Vein endothelial cell (primary cell): ENCODE measurements at places on chromosomes 12 and 14. TPM values are rescaled to one million over a fixed set of nuclear protein-coding genes. Genes with fewer than 3 reads are reported as not detected.

PAPLN gene
- total RNA-seq: 10.1 and 11.4 TPM in 2 replicates

TOMM20L gene
- 0.65 TPM in 1 of 2 replicates, not detected in the other for total RNA-seq

NUAK1 gene
- total RNA-seq: 84.6 and 116 TPM in 2 replicates

ALDH2 gene
- 65.9 and 79.4 TPM in 2 replicates for total RNA-seq

R3HDM2 gene
- total RNA-seq: 13.6 and 22.5 TPM in 2 replicates

TMEM229B gene
- total RNA-seq: under 0.01 TPM in 2 replicates

ZNF10 gene
- 3.2 and 4.2 TPM in 2 replicates for total RNA-seq

UTP20 gene
- total RNA-seq: 19.9 and 34.2 TPM in 2 replicates
